COR-L47 (cell line): ENCODE measurements at places on chromosomes 1 and 21.

GRCh38 chr1:195754874-195755273 is 853.4 kb downstream of the KCNT2 start:
- no peak for DNase-seq

GRCh38 chr1:16165548-16165947 is 9.7 kb upstream of the EPHA2 start:
- no peak for DNase-seq

- no peak for DNase-seq
These were observed 209.5 kb downstream of the APP start for GRCh38 chr21:25961042-25961441.

- DNase-seq = no peak
These were observed 117.6 kb downstream of the WDR3 start for GRCh38 chr1:118047006-118047649.

DNA sequence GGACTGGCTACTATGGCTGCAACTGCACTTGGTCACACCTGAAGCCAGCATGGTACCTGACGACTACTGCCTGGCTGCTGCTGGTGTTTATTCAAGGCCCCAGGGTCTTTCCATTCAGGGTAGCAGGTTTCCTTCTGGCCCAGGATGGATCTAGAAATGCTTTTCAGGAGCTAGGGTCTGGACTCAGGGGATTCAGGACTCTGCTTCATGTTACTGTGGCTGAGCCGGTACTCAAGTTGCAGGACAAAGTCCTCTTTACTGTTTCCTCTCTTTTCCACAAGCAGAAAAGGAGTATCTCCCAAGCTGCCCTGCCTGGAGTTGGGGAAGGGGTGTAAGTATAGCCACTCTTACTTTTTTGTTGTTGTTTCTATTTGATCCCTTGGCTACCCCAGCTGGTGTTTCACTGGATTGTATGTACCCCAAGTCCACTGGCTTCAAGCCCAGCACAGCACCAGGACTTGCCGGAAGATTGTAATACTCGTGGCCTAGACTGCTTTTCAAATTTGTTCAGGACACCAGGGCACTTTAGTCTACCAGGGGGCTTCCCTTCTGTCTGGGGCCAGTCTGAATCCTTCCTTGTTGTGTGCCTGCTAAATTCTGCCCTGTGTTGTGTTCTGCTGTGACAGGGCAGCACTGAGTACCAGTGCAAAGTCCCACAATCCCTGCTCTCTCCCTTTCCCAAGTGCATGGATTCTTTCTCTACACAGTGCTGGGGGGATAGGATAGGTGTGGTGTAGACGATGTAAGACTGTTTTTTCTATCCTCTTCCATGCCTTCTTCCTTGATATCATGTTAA is 248.5 kb downstream of the GPR52 start:
- no peak for DNase-seq

- no peak for DNase-seq
These were observed 114.9 kb upstream of the SERTAD4 start for GRCh38 chr1:210117681-210118170.

GRCh38 chr1:155946633-155947219 is 5.3 kb downstream of the RXFP4 start:
- no peak for DNase-seq

DNA sequence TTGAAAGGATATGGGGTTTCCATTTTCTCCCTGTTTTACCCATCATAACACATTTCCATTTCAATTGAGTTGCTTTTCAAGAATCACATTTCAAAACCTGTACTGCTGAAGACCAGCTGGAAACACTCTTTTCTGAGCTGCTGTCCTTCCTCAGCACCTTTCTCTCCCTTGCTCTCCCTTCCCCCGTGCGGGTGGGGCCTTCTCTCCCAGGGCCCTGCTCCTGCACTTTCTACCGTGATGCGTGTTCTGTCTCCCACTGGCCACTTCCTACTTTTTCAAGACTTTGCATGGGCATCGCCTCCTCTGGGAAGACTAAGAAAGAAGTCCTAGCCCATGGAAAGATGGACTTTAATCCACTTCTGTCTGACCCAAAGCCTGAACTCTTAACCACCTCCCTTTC is 390.4 kb downstream of the PTPRU start:
- no peak for DNase-seq

DNA sequence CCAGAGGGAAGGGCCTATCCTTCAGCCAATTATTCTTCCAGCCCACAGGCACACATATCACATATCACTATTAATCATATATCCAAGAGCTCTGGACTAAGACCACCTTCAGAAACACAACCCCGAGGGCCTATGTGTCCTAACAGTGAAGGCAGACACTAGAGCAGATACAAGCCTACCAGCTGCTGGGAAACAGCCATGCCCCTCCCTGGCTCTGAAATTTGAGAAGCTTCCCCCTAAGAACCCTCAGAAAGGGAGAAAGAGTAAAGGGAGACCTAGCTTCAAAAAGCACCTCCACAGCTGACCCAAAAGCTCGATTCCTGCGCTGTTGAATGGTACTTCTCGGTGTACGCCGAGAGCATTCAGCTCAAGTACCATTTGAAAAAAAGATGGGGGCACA is 17.4 kb downstream of the CNN3 start:
- no peak for DNase-seq

DNA sequence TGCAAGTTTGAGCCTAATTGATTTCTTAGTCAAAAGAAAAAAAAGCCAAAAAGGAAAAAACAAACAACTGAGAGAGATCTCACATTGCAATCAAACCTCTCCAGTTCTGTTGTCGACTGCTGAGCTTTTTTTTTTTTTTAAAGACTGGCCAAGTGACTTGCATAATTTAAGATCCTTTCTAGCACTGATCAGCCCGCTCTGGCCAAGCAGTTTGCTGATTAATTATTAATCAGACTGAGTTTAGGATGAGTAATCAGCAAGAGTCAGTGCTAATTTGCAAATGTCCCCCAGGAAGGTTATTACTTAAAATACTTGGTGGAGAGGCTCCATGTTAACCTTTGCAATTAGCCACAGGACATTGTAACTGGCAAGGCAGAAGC is 39.3 kb downstream of the HMGB4 start:
- DNase-seq = no peak

- DNase-seq = no peak
These were observed 61.8 kb downstream of the PUM1 start for GRCh38 chr1:31003613-31004230.

- DNase-seq = no peak
These were observed 351.3 kb downstream of the RRAGC start for GRCh38 chr1:38508232-38508631.

GRCh38 chr1:25760871-25761270 is 39.1 kb upstream of the SELENON start:
- DNase-seq = no peak

- no peak for DNase-seq
These were observed 10.0 kb downstream of the MROH7 start for GRCh38 chr1:54651608-54652007.

DNA sequence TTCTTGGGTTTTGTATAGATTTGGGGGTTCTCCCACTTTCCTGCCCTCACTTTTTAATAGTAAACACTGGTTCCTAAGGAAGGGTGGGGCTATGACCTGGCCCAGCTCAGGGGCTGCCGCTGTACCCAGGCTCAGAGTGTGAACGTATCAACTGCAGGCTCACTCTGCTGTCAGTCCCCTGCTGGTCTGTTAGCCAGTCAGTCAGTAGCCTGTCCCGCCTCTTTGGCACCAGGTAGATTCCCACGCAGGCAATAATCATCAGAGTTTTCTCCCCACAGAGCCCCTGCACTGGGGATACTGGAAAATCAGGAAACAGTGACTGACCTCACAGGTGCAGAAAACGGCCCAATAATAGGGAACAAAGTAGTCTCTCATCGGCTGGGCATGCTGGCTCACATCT is 15.0 kb upstream of the ALPL start:
- no peak for DNase-seq

DNA sequence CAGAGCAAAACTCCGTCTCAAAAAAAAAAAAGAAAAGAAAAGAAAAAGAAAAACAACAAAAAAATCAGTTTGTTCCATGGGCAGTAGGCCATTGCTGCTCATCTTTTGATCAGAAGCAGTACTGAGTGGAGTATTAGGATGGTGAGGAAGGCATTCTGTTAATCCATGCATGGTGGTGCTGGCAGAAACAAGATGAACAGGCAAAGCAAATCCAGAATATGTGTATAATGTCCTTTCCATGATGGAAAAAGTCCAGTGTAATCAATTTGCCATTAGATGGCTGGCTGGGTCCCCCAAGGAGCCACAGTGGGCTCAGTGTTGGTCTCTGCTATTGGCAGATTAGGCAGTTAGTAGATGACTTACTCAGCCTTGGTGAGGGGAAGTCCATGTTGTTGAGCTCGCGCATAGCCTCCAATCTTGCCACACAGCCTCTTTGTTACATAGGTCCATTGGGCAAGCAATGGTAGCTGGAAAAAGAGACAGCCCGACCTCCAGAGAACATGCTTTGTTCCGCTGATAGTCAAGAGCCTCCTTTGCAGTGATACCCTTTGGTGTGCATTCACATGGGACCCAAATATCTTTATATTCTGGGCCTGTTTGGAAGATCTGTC is 23.3 kb downstream of the H3-3A start:
- DNase-seq = no peak

- no peak for DNase-seq
These were observed 40.2 kb downstream of the WNT9A start for GRCh38 chr1:227907439-227908015.

DNA sequence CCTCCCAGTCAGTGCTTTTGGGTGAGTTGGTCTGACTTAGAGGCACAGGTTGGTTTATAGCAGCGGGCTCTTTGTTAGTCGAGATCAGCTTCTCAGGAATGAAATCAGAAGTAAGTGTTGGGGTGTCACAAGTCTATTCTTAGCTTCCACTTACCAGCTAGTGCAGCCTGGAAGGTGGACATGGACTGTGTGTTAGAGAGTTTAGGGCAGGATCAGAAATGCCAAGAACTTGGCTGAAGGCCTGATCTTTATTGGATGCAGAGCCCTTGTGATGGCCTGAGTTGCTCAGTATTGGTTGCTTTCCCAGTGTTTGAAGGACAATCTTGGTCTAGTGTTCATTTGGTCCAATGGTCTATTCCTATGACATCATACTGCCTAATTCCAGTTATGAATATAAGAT is 377.0 kb upstream of the USP24 start:
- DNase-seq = no peak

GRCh38 chr1:19426294-19427086 is 58.8 kb downstream of the CAPZB start:
- DNase-seq = no peak

GRCh38 chr21:16037421-16037955 is 307.7 kb downstream of the USP25 start:
- no peak for DNase-seq

- no peak for DNase-seq
These were observed 222.8 kb downstream of the TPR start for GRCh38 chr1:186152227-186152619.

DNA sequence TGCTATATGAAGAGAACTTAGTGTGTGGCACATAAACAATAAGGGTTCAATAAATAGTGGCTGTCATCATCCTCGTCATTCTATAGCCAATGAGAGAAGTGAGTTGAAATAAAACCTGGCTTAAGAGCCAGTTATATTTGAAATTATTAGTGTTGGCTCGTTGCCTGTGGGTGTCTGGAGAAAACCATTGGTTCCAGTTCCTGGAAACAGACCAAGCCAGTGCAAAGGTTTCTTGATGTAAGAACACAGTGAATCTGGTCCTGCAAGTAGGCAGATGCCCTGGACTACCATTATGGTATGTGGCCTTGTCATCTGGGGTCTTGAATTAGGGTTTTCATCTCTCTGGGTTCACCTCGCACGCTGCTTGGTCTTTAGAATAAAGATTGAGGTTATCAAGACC is 43.3 kb downstream of the URB2 start:
- no peak for DNase-seq

DNA sequence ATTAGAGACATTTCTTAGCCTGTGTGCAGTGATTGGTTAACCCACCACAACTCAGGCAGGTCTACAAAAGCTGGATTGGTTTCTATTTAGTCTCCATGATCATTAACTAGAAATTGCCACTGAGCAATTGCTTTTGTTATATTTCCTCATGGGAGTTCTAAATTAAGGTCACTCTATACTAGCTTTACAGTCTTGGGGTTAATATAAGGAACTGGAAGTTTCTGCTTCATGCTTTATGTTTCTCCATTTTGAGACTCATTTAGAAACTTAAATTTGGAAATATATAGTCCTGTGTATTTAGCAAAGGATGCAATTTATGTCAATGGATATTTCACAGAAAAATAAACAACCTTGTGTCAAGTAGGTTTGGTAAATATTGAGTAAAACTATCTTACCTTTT is 137.5 kb downstream of the HLX start:
- no peak for DNase-seq

DNA sequence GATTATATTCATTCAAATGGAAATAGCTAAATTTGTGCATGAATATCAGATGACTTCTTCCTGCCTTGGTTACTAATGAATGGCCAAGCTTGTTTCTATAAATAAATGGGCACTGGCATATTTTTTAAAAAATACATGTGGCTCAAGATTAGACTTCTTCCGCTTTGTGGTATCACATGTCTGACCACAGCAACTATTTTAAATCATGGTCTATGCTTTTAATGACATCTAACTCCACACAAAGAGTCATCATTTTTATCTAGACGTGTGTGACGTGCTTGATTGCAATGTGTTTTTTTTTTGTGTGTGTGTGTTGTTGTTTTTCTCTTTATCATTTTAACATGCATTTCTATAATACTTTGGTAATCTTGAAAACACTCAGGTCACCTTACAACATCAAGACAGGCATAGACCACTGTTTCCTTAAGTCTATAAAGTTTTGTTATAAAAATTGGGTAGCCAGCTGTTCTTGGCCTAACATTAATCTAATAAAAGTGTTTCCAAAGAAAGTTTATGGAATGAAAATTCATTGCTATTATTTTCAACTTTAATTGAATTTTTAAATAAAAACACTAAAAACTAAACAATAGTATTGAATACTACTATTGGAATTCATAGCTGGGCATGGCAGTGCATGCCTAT is 29.5 kb downstream of the RGS1 start:
- no peak for DNase-seq

GRCh38 chr1:38125016-38125415 is 78.4 kb upstream of the POU3F1 start:
- no peak for DNase-seq

DNA sequence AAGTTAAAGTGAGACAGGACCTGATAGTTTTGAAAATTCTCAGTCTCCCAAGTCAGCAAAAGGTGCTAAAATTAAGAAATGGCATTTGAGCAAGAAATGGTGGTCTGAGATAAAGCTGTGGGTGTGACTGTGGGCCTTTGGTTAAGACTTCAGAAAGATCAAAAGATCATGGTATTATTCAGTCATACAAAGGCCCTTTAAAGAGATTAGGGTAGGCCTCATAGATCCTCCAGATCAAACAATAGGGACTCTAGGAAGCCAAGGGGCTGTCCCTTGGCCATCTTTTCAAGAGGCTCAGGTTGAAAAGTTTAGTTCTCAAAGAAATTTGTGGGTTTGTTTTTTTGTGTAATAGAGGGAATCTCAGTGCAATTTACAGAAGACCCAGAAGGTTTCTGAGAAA is 8.4 kb downstream of the HMGB4 start:
- no peak for DNase-seq

DNA sequence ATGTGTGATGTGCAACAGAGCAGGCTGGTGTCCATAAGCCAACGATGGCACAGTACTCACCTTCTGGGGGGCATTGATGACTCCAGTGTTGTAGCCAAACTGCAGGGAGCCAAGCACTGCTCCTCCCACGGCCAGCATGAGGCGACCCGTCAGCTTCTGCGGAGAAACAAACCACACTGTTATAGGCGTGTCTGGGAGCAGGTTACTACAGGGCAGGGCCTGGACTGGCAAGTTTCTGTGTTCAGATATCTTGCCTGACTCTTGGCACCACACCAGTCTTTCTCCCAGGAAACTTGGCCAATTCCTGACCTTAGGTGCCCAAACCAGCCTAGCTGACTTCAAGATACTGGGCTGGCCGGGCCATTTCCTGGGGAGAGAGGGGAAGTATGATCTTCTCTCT is 15.5 kb downstream of the SLC2A1 start:
- DNase-seq = no peak

GRCh38 chr1:203037509-203038190 is 11.4 kb downstream of the PPFIA4 start:
- no peak for DNase-seq
